ENCODE measurements at places on chromosomes 5 and 9.

GRCh38 chr5:179342577-179342976, 2.7 kb downstream of the ADAMTS2 start:
- DNase-seq: no peak

- no peak for DNase-seq
Measured at GRCh38 chr5:72177538-72177937, 70.3 kb downstream of the MAP1B start.

- no peak for DNase-seq
Measured at GRCh38 chr5:29229461-29229860, 1964.0 kb upstream of the CDH6 start.

- DNase-seq: no peak
Measured at GRCh38 chr9:128365525-128365924, 5.6 kb upstream of the URM1 start.

- DNase-seq: no peak
Measured at GRCh38 chr5:148716716-148717115, 62.4 kb upstream of the HTR4 start.

Measured in GM13976 (cell line).